ENCODE measurements at places on chromosomes 4 and X. TPM values are rescaled to one million over a fixed set of nuclear protein-coding genes. Genes with fewer than 3 reads are reported as not detected.
A peak's percentile ranks its signal among the peaks of the same experiment; 100 is the strongest.

- no peak overlapping the region for H3K4me3 ChIP-seq
- peaks cover 65% of the 10 kb centered on the region for H3K36me3 ChIP-seq
- H3K4me1 ChIP-seq = peaks cover 20% of the 10 kb centered on the region
These were observed 27.5 kb downstream of the UBE2D3 start for GRCh38 chr4:102799816-102800215.

DNA sequence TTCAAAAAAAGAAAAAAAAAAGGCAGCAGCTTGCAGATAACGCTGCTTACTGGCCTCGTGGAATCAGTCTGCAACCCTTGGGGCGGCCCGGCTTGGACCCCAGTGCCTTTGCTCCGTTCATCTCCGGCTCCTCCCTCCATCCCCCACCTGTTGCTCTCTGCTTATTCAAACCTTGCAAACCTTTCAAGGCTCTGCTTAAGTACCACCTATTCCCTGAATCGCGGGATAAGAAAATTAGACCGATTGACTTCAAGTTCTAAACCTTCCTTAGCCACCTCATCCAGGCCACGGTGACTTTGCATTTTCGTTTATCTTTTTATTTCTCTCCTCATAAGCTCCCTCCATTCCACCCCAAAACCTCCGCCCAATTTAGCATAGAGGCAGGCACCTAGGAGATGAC, 1.4 kb upstream of the PHKA1 start:
- H3K27ac ChIP-seq = no peak overlapping the region
- H3K4me1 ChIP-seq = peaks cover 6% of the 10 kb centered on the region
- no peaks in the 10 kb centered on the region for H3K36me3 ChIP-seq

DNA sequence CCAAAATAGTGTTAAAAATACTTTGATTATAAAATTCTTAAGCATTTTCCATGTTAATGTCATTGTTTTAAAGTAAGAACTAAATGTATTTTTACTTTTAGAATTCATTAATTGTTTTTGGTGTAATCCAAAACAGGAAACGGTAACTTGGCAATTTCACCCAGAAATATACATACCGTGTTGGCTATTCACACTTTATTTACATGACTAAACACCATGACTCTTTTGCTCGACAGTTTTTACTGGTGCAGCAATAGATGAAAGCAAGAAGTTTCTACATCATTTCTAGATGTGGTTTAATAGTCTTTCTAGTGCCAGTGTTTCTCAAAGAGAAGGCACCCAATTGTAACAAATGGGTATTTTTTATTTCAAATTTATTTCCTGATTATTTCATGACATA, 25.6 kb upstream of the MAGEA1 start:
- no peaks in the 10 kb centered on the region for H3K36me3 ChIP-seq
- H3K27me3 ChIP-seq = peaks cover 2% of the 10 kb centered on the region
- no peak overlapping the region for H3K27ac ChIP-seq
- H3K4me1 ChIP-seq = no peaks in the 10 kb centered on the region

DNA sequence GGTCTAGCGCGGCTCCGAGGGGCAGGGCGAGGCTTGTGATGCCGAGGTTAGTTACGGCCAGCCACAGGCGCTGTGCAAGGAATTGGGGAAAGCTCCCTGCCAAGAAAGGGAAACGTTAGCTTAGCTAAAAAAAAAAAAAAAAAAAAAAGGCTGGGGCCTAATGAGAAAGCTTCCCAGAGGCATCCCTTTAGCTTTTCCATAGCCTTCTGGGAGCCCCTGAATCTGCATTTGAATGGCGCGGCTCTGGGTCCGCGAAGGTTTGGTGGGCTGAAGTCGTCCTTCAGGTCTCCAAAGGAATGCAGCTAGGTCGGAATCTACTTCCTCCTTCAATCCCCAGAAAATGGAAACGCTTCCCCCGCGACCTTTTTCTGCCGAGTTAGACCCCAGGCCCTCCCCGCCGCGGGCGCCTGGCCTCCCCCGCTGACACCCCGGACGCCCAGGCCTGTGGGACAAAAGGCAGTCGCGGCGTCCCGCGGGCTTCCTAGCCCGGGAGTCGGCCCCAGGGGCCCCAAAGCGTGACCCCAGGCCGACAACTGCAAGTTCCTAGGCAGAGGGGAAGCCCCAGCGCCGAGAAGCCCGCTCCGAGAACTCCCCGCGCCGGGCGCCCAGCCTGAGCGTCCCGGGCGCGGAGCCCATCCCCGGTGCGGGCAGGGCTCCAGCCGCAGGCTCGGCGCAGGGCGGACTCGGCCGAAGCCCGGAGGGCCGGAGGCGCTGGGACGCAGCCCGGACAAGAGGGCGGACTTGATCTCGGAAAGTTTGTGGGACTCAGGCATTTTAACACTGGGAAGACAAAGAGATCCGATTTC, 605 bp upstream of the FAT1 start:
- no peak for DNase-seq
- peaks cover 21% of the 10 kb centered on the region for H3K4me1 ChIP-seq
- H3K27ac ChIP-seq = no peak overlapping the region
- no peaks in the 10 kb centered on the region for H3K36me3 ChIP-seq
- peaks cover 59% of the 10 kb centered on the region for H3K27me3 ChIP-seq
- H3K4me3 ChIP-seq = peak overlapping the region; percentile 41

Gene TCEAL8
- 24.5 TPM for total RNA-seq

Gene SYTL5
- total RNA-seq = not detected
